Activated CD4-positive, alpha-beta T cell treated with anti-CD3 and anti-CD28 coated beads for 1 hour (primary cell): ENCODE measurements at places on chromosomes 6 and 20.

- no peak for DNase-seq
Observed at GRCh38 chr6:89723046-89723445, 84.5 kb upstream of the LYRM2 start.

- DNase-seq, result no peak
Observed at GRCh38 chr6:163954088-163954775, 539.7 kb downstream of the QKI start.

- no peak for DNase-seq
Observed at GRCh38 chr6:132910759-132911158, 96.4 kb downstream of the RPS12 start.

DNA sequence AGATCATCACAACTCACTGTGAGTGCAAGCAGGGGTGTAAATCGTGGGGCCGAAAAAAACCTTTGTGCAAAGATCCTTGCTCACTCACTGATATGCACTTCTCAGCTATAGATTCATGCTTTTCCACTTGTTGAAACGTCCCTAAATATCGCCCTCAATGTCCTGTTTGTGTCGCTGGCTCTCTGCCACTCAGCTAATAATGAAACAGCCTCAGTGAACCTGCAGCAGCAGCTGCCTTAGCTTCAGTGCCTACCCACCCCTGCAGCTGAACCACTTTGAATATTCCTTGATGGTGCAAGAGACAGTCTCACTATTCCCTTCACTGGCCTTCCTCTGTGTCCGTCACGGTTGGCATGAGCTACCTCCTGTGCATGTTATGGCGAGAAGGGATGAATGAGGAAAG is 128.9 kb upstream of the NAA20 start:
- DNase-seq, result no peak

GRCh38 chr6:118768904-118769325 is 117.5 kb upstream of the CEP85L start:
- DNase-seq, result no peak

- no peak for DNase-seq
Observed at GRCh38 chr20:54506643-54507042, 31.2 kb downstream of the DOK5 start.

DNA sequence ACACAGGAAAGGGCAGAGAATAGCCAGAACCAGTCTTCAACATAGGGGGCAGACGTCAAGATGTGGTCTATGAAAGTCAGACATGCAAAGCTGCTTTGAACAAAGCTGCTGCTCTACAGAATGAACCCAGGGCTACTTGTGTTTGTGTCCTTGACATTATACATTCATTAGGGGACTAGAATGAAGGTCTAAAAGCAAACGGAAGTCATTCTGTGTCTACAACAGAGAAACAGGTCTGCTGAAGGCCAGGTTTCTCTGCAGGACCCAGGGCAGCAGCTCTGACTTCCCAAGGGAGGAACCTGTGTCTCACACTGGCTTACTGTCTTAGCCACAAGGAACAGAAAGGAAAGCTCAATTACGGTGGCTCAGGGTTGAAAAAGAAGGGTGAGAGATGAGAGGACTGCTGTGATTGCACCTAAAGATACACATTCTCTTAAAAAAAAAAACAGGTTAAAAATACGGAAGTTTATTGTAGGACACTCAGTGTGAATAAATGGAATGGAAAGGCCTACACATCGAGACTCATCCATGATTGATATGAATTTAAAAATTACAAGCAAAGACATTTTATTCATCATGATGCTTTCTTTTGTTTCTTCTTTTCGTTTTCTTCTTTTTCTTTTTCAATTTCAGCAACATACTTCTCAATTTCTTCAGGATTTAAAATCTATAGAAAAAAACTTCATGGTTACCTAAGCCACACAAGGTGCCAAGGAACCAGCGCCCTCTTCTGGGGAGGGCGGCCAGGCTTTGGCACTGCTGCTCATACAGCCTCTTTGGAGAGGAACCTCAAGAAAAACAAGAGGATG is 6.7 kb downstream of the PSMA7 start:
- DNase-seq, result peak; percentile 59

DNA sequence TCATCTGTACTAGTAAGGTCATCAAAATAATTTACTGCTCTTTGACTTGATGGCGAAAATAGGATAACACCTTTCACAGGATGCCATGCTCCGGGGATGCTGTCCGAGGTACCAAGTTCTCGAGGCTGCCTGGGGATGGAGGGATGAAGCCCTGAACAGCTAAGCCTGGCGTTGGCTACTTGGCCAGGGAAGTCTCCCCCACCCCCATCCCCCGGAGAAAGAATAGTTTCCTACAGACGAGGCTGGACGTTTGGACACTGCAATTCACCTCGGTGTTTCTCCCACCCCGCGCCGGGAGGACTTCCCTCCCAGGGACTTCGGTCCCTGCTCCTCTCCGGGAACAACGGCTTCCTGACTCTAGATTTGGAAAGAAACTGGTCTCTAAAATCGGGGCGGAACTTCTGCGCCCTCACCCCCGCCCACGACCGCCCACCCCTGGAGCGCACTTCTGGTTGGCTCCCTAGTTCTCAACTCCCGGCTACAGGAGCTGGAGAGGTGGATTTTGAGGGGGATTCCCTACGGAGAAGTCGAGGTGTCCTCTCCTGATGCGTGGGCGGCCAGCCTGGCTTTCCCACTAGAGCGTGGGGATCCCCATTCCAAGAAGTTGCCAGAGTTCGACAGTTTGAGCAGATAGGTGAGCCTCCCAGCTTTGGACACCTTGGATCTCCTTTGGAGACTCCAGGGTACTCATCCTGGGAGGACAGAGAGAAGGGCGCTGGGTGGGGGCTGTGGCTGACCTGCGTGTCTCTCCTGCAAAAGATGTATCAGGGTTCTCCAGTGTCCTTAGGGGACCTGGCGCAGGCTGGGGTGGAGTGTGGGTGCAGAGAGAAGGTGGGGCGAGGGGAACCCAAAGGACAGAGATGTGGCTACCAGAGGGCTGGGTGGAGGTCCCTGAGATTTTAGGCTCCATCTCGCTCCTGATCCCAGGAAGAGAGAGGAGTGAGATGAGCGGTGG is 1.1 kb downstream of the PCSK2 start:
- no peak for DNase-seq

DNA sequence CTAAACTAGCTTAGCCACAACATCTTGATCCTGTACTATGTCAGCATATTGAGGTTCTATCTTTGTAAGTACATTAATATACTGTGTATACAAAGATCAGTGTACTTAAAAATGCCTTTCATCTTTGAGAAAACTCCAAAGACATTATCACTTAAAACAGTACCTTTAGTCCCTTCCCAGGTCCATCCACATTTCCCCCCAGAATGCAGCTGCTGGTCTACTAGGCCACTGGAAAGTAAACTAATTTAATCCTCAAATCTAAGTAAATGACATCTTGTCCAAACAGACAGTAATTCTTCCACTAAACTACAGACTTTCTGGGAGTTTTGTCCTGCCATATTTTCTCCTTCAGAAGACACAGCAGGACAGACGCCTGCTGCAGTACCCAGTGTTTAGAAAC is 68.7 kb downstream of the SYCP2 start:
- no peak for DNase-seq

DNA sequence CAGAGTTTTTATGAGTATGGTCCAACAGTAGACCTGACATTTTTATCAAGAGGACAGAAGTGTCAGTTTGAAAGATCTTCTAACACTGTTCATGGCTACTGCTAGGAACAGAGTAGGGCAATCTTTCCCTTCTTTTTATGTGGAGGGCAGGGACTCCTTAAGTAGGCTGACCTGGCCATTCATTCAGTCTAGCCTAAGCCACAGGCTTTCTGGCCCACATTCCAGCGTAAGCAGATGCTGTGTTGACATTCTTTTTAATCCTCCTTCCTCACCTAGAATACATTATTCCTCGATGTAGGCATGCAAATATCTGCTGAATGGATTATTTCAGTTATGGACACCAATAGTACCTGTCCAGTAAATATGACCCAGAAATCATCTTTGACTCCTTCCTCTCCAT is 188.3 kb downstream of the ATXN1 start:
- no peak for DNase-seq

DNA sequence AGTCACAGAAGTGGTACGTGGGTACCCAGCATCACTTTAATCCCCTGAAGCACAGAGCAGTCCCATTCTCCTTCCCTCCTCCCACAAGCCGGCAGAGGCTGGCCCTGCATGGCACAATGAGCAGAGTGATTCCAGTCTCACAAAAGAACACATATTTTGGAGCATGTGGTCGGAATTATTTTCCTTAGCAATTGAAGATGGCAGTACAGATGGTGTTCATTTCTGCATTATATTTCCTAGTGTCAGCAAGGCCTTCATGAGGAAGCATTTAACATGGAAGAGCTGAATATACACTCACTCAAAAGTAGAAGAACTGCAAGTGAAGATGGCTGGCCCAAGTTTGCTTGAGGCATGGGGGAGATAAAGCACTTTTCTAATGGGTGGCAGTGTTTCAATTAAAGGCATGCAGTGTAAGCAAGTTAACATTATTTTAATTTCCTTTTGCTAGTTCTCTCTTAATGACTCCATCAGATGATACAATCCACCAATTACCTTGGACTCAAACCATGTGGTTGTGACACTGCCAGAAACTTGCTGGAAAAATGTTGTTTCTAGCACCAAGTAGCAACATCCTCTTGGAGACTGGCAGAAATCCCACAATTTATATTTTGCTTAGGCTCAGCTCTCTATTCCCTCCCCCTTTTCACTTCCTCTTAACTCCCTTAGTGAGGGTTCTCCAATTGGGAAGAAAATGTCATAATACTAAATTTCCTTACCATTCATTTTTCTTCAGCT is 74.4 kb downstream of the ARHGAP18 start:
- no peak for DNase-seq
